ENCODE measurements at places on chromosomes 4 and X. TPM values are rescaled to one million over a fixed set of nuclear protein-coding genes. Genes with fewer than 3 reads are reported as not detected.

OPN1MW gene
- not detected for polyA plus RNA-seq

IGFBP7 gene
- polyA plus RNA-seq = 127 TPM

GLRA3 gene
- not detected for polyA plus RNA-seq

GRK4 gene
- polyA plus RNA-seq = 10.8 TPM

IL13RA1 gene
- 37.6 TPM for polyA plus RNA-seq

MAGEH1 gene
- 39.9 TPM for polyA plus RNA-seq

XPNPEP2 gene
- polyA plus RNA-seq = 4.4 TPM

ARHGAP6 gene
- 10.2 TPM for polyA plus RNA-seq

CYLC1 gene
- polyA plus RNA-seq = not detected

CACNA1F gene
- polyA plus RNA-seq = not detected

UNC5C gene
- polyA plus RNA-seq = 1.0 TPM

NXF3 gene
- polyA plus RNA-seq = not detected

MGARP gene
- 0.31 TPM for polyA plus RNA-seq

RAI2 gene
- polyA plus RNA-seq = 9.1 TPM

MAGEA9B gene
- not detected for polyA plus RNA-seq

STK26 gene
- polyA plus RNA-seq = 54.4 TPM

MAGED4 gene
- polyA plus RNA-seq = 16.7 TPM

NKRF gene
- polyA plus RNA-seq = 7.9 TPM
